ENCODE measurements at places on chromosomes 12 and 14.
A peak's percentile ranks its signal among the peaks of the same experiment; 100 is the strongest.

GRCh38 chr12:63805704-63806672 lies 26.3 kb downstream of the RXYLT1 start:
- no peak for DNase-seq

DNA sequence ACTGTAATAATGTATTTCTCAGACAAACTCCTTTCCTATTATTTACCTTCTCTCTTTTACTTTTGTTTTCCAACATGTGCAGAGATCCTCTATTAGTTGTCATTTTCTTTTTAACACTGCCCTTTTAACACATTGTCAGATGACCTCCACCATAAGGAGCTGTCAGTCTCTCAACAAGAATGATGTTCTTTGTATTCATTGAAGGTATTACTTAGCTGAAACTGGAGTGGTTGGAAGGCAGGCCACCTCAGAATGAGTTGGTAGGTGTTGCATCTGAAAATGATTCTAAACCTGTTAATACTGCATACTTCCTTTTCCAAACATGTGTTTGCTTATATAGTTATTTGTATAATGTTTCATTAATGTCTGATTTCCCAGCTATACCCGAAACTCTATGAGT lies 16.9 kb downstream of the TMEM117 start:
- DNase-seq: no peak

DNA sequence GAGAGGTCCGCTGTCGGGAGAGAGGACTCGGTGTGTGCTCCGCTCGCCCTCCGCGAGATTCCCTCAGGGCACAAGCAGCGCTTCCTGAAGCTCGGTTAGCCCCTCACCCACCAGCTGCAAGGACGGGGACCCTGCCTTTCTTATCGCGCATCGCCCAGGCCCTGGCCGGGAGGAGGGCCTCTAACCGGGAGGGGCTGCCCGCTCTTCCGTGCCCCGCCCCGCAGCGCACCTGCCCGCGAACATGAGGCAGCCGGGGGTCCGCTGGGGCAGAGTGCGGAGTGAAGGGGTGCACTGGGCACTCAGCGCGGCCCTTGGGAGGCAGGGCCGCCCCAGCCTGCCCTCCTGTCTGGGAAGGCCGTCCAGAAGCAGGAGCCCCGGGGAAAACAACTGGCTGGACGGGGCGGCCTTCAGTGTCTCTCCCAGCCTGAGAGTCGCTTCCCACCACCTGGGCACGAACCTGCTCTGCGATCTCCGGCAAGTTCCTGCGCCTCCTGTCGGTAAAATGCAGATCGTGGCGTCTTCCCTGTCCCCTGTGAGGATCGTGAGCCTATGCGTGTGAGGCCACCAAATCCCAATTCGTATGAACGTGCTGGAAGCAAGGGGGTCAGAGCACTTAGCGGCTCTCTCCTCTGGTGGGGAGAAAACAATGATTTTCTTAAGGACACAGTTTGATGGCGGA lies 28.0 kb upstream of the ADIPOR2 start:
- peak; percentile 18 for DNase-seq

- DNase-seq: peak; percentile 55
These were observed 39.7 kb downstream of the KRT80 start for GRCh38 chr12:52151837-52152783.

DNA sequence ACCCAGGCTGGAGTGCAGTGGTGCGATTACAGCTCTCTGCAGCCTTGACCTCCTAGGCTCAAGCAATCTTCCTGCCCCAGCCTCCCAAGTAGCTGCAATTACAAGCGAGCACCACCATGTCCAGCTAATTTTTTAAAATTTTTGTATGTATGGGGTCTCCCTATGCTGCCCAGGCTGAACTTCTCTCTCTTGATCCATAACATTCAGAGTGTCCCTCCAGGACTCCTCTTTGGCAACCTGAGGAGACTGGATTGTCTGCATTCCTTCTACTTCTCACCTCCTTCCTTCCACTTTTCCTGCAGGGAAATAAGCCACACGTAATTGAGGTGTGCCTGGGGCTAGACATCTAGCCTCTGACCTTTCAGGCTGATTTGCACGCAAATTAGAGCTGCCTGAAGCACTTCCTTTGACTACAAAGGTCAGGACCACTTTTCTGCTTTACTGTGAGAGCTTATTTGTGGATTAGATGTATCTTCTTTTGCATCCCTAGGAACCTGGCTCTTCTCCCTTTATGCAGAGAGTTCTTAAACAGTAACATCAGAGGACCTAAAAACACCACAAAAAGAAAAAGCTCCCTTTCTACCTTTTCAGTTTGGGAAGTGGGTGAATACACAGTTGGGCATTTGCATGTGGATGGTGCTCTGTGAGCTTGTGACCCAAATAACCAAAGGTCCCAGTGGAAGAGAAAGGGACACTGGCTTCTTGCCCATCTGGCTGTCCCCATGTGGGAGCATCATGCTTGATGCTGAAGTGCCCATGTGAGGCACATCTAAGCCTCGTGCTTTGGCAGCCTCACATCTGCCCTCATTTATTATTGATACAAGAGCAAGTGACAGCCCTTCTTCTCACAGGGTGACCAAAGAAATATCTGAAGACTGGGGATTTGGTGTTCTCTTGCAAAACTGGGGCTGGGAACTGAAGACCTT lies 33.5 kb downstream of the PYGL start:
- no peak for DNase-seq

GRCh38 chr12:82400819-82401218 lies 42.5 kb downstream of the METTL25 start:
- no peak for DNase-seq

GRCh38 chr14:101736071-101736470 lies 25.4 kb upstream of the PPP2R5C start:
- DNase-seq: no peak

DNA sequence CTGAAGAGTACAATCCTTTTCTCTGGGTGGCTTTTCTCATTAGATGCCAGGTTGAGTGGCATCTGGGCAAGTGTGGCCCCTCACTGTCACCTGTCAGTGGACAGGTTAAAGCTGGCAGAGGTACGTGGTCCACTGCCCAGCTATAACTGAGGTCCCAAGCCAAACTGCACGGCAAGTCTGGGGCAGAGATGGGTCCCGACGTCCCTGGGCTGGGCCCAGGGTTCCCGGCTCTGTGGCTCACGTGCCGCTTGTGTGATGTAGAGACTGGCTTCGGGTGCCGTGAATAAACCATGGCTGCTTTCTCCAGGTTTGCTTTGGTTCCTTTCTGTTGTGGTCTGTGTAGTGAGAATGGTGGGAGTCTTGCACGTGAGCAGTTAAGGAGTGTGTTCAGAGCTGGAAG lies 77.7 kb downstream of the WDR20 start:
- DNase-seq: no peak

DNA sequence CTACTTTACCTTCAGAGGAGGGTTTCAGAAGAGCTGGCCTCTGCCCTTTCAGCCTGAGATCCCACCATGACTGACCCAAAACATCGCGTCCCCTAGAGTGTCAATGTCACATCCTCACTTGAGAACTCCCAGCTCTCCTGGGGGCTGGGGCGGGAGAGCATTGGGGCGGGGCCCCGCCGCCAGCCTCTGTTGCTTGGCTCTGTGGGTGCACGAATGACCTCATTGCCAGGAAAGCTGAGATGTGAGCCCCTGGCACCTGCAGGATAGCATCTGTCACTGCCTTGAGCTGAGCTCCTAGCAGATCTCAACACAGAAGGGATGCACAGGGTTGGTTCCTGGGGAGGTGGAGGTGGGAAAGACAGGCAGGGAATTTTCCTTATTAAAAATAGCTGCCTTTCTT lies 20.6 kb upstream of the MYL2 start:
- DNase-seq: no peak

Measured in astrocyte of the spinal cord (primary cell).